ENCODE measurements at places on chromosomes 3 and 15.

DNA sequence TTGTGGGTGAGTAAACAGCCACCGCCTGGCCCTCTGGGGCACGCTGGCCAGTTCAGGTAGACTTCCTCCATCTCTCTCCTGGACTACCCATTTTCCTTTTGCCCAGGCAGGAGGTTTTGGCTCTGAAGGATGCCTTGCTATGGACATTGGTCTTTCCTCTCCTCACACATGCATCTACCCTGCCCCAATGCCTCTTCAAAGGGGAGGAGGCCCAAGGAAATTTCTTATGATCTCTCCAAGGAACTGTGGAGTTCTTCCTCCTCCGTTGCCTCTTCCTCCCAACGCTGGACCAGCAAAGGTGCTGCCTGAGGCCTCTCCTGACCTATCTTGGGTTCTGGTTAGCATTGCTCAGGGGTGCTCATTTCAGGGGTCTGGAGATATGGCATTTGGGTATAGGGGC is 33.5 kb downstream of the POMGNT2 start:
- no peak for DNase-seq

DNA sequence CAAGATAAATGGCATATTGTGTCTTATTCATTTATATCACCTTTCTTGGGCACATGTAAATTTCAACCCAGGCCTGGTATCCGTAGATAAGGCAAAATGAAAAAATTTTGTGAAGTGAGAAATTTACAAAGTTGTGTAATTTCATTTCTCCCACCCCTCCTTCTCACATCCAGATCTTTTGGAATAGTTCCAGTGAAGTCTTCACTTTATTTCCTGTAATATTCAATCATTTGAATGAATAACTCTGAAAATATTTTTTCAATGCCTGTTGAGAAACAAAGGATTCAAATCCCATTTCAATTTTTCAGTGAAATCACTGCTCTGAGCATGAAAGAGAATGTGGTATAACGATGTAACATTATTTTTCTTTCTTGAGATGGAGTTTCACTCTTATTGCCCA is 53.4 kb downstream of the BTLA start:
- no peak for DNase-seq

DNA sequence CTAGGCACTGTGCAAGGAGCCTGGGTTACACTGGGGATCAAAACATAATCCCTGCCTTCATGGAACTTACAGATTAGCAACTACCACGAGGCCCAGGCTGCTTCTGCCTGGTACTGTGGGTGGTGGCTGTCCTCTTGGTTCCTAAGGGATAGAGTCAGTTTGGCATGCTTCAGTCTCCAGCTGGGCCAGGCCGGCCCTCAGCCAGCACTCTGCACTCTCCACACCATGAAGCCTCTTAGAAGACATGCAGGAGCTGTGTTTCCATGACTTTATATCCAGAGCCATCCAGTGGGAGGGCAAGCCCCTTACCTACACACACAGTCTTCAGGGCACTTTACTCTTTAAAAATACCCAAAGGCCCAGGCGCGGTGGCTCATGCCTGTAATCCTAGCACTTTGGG is 54.4 kb downstream of the ATP1B3 start:
- DNase-seq = no peak

GRCh38 chr15:85578941-85579701 is 198.7 kb downstream of the AKAP13 start:
- DNase-seq = no peak

All from stimulated activated CD4-positive, alpha-beta T cell treated with anti-CD3 and anti-CD28 coated beads, TNF-alpha, amount 100 ng/mL, for 1 hour (primary cell).